ENCODE measurements at places on chromosomes 2 and 18. TPM values are rescaled to one million over a fixed set of nuclear protein-coding genes. Genes with fewer than 3 reads are reported as not detected.

GRCh38 chr2:66431274-66431642, 3.7 kb upstream of the MEIS1 start:
- DNase-seq, result no peak

DNA sequence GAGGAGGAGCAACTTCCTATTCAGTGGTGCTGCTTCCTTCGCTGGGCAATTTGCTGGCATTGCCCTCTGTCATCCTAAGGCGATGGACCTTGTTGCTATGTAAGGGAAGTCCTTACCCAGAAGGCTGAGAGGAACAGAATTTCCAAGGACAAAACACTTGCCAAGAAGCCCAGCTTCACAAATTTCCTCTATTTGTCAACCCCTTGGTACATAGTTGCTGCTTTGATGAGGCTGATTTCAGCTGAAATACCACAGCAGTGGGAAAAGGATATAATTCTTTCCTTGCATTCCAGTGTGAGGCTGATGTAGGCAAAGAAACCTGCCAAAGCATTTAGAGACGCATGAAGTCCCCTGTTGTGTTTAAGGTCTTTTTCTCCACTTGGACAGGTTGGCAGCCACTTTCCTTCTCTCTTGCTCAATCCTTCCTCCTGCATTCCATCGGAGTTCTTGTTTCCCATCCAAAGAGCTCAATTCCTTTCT, 16.4 kb upstream of the ST3GAL5 start:
- no peak for DNase-seq

DNA sequence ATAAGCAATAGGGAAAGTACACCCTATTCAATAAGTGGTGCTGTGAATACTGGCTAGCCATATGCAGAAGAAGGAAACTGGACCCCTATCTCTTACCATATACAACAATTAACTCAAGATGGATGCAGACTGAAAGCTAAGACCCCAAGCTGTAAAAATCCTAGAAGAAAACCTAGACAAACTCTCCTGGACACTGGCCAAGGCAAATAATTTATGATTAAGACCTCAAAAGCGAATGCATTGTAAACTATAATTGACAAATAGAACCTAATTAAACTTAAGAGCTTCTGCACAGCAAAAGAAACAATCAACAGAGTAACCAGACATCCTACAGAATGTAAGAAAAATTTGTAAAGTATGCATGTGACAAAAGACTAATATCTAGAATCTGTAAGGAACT, 41.1 kb upstream of the ASXL3 start:
- no peak for DNase-seq

DNA sequence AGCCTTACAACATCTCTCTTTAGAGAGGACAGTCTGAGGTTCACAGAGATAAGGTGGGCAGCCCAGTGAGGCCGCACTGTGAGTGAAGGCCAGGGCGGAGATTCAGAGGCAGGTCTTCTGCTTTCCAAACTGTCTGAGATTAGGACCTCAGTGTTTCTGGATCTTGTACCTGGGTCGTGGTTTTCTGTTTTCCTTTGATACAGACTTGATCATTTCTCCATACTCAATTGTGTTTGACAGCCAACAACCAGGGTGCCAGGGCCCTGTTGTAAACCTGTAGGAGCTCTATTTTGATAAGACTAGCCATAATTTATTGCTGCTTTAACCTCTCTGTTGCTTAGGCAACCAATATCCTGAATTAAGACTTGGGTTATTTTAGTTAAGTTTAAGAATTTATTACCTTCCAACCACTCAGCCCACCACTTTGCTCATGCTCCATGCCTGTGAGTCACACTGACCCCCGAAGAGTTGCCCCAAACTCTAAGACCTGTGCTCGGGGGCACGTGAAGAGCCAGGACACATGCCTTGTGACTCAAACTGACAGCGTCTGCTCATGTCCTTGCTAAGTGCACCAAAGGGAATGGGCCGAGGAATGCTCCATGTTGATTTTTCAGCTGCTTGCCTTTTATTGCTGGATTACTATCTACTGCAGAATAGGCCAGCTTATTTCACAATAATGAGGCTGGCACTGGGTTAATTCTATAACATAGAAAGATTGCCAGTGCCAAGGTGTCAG, 248.6 kb downstream of the BCL2 start:
- DNase-seq, result no peak

- DNase-seq, result no peak
Observed at GRCh38 chr2:62152000-62152399, 43.9 kb upstream of the B3GNT2 start.

DNA sequence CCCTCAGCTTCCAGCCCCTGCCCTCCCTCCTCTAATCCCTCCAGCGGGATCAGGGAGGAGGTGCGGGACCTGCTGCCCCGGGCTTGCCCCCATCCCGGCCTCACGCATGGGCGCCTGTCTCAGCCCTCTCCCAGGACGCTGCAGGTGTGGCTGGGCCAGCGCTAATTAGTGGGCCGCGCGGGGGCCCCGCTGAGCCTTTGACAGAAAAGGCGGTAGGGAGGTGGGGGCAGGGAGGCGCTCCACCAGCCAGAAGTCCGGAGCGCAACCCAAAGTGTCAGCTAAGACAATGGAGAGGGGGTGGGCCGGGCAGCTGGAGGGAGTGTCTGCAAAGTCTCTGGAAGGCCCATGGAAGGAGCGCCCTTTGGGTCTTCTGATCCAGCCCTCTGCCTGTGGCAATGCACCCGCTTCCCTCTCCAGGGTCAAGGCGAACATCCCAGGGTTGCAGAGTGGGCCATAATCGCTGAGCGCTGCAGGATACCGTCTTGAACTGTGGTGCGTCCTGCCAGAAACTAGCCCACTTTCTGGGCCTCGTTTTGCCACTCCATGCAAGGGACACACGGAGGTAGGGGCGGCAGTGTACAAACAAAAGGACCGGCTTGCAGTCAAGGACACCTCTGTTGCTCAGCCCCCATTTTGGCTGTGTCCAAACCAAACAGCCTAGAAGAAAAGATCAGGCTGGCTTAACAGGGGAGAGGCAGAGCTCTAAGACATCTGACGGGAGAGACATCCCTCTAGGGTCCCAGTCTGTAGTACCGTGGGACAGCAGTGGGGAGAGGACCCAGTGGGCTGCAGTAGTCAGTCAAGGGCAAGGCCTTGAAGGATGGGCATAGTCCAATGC, 3.5 kb downstream of the ATP6V1B1 start:
- no peak for DNase-seq

DNA sequence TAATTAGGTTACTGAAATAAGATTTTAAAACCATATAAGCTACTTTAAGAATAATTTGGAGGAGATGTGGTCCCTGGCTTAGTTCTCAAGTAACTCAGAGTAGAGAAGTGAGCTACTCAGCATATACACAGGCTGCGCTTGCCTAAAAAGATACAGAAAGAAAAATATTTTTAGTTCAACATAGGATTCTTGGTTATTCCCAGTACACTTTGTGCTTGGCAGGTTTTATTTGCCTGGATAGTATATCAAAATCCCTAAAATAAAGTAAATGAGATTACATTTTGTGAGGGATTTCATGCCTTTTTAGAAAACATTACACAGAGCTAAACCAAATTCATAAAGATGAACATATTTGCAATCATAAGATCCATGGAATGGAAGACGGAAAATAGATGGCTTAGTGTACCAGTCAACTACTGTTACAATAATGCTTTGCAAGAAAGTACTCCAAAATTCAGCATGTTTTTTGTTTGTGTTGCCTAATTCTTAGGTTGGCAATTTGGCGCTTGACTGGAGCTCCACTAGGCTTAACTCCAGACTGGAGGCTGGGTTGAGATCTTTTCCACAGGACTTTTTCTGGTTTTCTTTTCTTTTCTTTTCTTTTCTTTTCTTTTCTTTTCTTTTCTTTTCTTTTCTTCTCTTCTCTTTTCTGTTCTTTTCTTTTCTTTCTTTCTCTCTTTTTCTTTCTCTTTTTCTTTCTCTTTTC, 600.5 kb upstream of the SYT4 start:
- no peak for DNase-seq

- no peak for DNase-seq
Observed at GRCh38 chr18:50058731-50059130, 136.2 kb downstream of the MYO5B start.

DNA sequence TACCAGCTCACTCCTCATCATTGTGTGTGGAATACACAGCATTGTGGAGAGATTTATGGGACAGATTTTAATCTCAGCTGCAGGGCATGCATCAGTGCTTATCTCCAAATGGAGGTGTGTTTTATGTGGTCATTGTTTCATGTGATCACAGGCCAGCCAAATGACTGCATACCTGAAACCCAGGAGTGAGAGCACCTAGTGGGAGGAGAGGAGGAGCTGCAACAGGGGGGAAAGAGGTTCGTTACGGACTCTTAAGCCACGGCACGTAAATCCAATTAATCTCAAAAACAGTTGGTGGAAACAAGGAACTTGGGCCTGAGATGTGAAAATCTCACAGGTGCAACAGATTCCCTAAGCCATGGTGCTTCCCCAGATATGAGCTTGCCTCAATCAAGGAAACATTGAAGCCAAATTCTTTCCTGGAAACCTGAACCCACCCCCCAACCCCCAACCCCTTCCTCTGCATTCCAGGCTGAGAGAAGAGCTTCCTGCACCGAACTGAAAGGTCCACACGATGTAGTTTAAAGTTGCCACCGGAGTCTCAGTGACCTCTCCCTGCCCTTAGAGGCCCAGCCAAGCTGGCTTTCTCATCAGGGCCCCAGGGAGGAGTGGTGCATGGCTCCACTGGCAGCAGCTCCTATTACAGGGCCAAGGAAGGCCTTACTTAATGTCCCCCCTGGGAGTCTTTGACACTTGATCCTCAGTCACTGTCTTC, 167.4 kb downstream of the C1D start:
- DNase-seq, result no peak

DNA sequence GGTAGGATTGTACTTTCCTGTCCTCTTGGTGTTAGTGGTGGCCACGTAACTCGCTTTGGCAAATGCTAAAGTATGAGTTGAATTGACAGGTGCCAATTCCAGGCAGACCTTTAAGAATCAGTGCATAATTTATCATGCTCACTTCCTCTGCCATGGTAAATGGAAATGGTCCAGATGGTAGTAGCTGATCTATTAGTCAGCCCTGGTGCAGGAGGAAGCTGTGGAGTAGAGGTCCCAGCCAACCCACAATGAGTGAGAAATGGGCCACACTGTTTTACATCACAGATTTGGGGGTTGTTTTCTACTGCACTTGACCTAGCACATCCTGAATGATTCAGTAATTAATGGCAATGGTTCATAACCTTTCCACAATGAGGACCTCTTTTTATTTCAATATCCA, 104.4 kb downstream of the RGPD3 start:
- DNase-seq, result no peak

DNA sequence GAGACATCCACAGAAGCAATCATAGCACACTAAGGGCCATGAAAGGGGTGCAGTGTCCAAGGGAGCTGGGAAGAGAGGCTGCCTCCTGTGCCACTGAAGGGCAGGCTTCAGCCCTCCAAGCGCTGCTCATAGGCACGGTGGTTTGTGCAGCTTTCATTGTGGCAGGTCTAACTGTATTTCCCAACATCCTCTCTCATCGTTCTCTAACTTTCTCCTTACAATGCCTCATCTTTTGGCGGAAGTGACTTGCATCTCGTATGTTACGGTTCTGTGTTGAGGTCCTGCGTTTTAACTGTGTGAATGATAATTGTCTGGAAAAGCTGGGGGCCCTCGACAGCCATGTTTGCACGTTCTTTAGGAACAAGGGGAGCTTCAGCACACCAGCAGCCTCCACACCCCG, 213.9 kb downstream of the GBX2 start:
- no peak for DNase-seq

DNA sequence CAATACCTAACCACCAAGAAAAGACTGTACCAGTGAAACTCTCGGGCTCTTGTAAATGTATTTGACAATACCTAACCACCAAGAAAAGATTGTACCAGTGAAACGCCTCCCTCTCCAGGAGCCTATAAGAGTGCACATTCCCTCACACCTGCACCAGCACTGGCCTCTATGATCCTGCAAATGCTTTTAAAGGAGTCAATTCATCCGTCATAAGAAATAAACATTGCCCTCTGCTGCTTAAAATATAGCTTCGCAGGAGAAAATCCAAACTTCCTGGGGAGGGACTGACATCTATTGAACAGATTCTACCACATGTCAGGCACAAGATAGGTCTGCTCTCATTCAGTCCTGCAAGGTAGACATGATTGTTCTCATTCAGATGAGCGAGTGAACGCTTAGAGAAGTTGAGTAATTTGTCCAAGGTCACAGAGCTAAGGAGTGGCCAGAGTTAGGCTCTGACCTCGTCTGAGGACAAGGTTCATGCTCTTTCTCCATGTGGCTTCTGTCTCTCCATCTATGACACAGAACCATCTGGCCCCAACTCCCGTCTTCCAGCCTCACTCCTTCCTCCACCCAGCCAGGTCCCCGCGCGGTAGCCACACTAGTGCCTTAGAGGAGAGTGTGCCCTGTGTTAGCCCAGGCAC, 38.7 kb downstream of the MCFD2 start:
- DNase-seq, result no peak

DNA sequence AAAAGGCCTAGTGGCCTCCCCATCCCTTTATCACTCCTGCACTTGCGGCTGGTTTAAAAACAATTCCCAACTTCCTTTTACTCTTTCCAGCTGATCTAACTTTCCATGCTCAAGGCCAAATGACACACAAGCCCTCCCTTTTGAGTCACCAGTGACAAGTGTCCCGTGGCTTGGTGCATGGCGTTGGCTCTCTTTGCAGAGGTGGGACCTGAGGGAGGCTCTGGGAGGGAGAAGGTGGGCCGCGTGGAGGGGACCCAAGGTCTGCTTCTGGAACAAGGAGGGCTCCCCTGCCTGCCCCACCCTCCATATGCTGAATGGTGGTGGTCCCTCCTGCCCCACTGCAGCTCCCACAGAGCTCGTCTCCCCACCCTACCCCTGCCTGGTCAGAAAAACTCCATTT, 30.8 kb upstream of the HPCAL1 start:
- DNase-seq, result no peak

DNA sequence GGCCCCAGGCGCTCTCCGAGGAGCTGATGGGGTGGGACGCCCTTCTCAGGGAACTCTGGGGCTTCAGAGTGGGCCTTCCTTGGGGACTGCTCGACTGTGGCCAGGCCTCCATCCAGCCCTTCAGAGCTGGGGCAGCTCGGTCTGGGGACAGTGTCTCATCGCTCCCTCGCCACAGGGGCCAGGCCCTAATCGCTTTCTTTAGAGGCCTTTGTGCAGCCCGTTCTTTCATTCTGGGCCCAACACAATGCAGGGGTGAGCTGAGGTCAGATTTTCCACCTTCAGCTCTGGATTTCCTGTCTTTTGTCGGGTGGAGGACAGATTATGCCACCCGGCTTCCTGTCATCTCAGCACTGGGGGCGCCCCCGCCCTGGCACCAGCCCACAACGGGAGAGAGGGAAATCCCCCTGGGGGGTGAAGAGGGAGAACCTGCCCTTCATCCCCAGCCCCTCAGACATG, 25.2 kb downstream of the MYCN start:
- no peak for DNase-seq

- no peak for DNase-seq
Observed at GRCh38 chr2:160429248-160430000, 64.2 kb downstream of the RBMS1 start.

Gene SRD5A2
- 16.2 TPM for total RNA-seq

Gene FAM237A
- not detected for total RNA-seq

Gene MTCL1
- 24.2 TPM for total RNA-seq

Gene GDF7
- 2.2 TPM for total RNA-seq

Gene CSRNP3
- total RNA-seq, result 34.1 TPM

Gene CRYGC
- total RNA-seq, result not detected

Gene VWC2L
- not detected for total RNA-seq

Gene RUFY4
- total RNA-seq, result not detected

Gene SPC25
- 11.5 TPM for total RNA-seq

Measured in urinary bladder (tissue), 4 donors.